ENCODE measurements at places on chromosomes 5 and 9.

DNA sequence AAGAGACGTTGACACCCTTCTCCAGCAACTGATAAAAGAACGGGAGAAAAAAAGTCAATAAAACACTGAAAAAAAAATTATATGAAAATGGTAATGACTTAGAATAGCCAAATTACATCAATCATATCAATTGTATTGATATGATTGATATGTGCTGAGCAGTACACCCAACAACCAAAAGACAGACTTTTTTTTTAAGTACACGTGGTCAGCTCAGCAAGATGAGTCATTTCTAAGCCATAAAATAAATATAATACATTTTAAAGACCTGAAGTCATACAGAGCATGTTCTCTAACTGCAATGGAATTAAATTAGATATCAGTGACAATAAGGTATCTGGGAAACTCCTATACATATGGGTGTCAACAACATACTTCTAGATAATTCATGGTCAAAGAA is 30.9 kb upstream of the OLFM1 start:
- H3K4me1 ChIP-seq, result no peaks in the 10 kb centered on the region
- H3K27ac ChIP-seq, result no peak overlapping the region
- no peak overlapping the region for H3K4me3 ChIP-seq

DNA sequence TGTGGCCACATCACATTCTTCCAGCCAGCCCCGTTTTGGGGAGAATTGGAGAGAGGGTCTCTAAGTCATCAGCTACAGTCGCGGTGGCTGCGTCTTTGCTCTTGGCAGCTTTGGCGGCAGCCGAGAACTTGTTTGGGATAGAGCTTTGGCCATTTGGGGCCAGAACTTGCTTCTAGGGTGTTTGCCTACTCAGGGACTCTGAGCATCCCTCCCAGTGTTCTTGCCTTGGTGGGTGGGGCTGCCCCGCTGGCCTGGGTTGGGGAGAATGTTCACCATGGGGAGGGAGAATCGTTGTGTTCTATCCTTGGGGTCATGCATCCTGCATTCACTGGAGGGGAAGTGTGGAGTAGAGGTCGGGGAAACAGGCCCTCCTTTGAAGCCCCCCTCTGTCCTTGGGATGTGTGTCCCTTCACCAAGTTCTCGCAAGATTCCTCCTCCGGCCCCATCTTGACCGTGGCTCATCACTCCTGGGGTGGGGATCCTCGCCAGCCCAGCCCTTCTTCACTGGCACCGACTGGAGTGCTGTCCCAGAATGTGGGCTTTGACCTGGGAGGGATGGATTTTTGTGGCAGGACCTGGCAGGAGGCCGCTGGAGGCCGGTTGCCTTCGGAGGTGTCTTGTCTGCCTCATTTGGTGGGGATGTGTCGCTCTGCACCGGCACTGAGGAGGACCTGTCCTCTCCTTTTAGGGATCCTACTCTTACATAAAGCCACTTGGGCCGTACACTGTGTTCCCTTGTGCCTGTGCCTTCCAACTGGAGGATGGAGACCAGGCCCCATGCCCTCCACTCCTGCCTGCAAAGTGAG is 3.5 kb downstream of the PHF2 start:
- H3K4me3 ChIP-seq, result no peak overlapping the region
- no peaks in the 10 kb centered on the region for H3K36me3 ChIP-seq
- H3K4me1 ChIP-seq, result peaks cover 21% of the 10 kb centered on the region

GRCh38 chr5:37575541-37576489 is 196.7 kb downstream of the WDR70 start:
- H3K4me3 ChIP-seq, result no peak overlapping the region
- no peaks in the 10 kb centered on the region for H3K4me1 ChIP-seq
- no peak overlapping the region for H3K27ac ChIP-seq
- DNase-seq, result no peak

- no peak overlapping the region for H3K4me3 ChIP-seq
- DNase-seq, result no peak
- no peak overlapping the region for H3K27ac ChIP-seq
- H3K27me3 ChIP-seq, result no peaks in the 10 kb centered on the region
- no peaks in the 10 kb centered on the region for H3K36me3 ChIP-seq
- H3K4me1 ChIP-seq, result no peaks in the 10 kb centered on the region
Observed at GRCh38 chr9:82613498-82613897, 449.4 kb downstream of the RASEF start.

GRCh38 chr5:125143011-125143410 is 396.6 kb upstream of the ZNF608 start:
- DNase-seq, result no peak
- H3K4me3 ChIP-seq, result no peak overlapping the region
- no peaks in the 10 kb centered on the region for H3K4me1 ChIP-seq

DNA sequence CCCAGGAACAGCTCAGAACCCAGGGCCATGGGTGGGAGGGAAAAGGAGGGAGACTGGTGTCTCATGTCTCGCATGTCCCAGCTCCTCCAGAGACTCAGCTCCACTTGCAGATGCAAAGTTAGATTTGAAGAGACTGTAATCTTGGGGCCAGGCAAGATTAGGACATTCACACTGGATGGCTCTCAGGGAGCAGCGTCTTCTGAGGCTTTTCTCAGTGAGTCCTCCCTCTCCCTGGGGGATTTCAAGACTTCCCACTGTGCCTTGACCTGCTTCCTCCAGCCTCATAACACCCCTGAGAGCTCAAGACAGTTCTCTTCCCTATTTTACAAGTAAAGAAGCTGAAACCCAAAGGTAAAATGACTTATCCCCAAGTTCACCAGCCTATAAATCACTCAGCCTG is 10.5 kb upstream of the TCOF1 start:
- no peaks in the 10 kb centered on the region for H3K36me3 ChIP-seq
- no peak for DNase-seq
- H3K4me3 ChIP-seq, result no peak overlapping the region
- no peak overlapping the region for H3K27ac ChIP-seq
- no peaks in the 10 kb centered on the region for H3K4me1 ChIP-seq

DNA sequence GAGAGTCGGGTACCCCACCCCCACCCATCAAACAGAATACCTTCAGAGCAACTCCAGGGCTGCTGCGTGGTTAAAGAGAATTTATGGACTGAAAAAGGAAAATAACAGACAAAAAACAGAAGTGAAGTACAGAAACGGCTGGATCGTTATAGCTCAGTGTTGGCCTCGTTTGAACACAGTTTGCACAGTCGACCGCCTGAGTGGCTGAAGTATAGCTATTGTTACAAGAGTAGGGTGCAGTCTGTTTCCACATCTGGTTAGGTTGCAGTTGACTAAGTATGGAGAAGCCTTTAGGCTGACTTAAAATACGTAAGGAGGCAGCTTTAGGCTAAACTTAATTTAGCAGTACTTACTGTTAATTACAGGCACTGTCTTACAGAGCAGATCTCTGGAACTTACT is 121.2 kb downstream of the GCNT1 start:
- no peaks in the 10 kb centered on the region for H3K4me1 ChIP-seq
- H3K27ac ChIP-seq, result no peak overlapping the region
- DNase-seq, result no peak
- H3K36me3 ChIP-seq, result no peaks in the 10 kb centered on the region

DNA sequence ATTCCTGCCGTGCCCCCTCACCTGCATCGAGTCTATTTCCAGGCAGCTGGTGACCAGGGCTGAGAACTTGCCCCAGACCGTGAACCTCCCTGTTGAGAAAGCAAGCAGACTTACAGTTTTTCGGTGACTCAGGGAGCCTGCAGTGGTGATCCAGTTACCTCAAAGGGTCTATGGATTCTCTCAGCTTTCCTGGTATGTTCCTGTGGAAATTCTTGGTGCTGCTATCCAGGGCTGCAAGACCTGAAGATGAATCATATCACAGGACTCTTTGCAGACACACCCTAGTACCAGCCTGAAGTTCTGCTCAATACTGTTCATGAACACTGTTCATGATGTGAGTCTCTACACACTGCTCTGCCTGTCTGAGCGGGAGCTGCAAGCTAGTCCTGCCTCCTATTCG is 154.7 kb downstream of the WDR70 start:
- H3K27ac ChIP-seq, result no peak overlapping the region
- H3K4me1 ChIP-seq, result no peaks in the 10 kb centered on the region
- no peaks in the 10 kb centered on the region for H3K27me3 ChIP-seq
- DNase-seq, result no peak

DNA sequence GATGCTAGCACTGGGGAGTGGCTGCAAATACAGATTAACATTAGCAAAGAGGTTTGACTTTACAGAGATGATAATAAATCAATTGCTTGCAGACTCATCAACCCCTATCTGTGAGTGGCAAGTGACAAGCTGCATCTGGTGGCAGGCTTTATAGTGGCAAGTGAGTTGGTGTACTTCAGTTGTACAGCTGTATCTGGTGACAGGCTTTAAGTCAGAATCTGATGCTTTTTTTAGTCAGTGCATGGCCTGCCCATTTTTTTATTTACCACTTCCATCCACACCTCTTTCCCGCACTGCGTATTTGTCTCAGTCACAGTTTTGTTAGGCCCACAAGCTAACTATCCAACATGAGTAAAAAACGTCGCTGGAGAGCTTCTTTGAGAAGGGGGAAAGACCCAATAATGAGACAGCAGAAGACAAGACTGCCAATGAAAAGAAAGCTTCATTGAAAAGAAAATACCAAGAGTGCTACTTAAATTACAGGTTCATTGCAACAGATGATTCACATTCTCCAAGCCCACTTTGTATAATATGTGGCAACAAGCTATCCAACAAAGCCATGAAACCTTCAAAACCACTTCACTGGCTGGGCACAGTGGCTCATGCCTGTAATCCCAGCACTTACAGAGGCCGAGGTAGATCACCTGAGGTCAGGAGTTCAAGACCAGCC is 23.1 kb downstream of the ANP32B start:
- H3K27me3 ChIP-seq, result no peaks in the 10 kb centered on the region
- no peak for DNase-seq
- H3K4me1 ChIP-seq, result no peaks in the 10 kb centered on the region
